ENCODE measurements at places on chromosomes 7 and 10. TPM values are rescaled to one million over a fixed set of nuclear protein-coding genes. Genes with fewer than 3 reads are reported as not detected.

DNA sequence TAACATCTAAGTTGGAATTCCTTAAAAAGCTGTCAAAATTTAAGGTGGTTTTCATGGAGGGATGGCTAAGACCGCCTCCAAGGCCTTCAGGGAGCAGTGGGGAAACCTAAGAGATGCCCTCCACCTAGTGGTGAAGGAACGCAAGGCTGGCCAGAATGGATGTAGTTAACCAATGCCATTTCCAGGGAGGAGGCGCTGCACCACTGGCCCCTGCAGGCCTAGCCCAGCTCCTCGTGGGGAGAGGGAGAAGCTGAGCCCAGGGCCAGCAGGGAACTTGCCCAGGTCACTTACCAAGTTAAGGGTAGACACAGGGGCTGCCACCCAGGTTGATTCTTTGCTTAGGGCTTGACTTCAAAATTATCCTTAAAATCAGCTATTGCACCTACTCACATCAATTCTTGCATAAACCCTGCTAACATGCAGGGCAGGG is 32.0 kb downstream of the FIGNL1 start:
- peak; percentile 81 for DNase-seq

- DNase-seq: peak; percentile 16
Observed at GRCh38 chr7:157467496-157468212, 130.8 kb downstream of the DNAJB6 start.

- no peak for DNase-seq
Observed at GRCh38 chr7:98210513-98211220, 572 bp upstream of the BHLHA15 start.

The TBATA gene
- total RNA-seq: not detected

DNA sequence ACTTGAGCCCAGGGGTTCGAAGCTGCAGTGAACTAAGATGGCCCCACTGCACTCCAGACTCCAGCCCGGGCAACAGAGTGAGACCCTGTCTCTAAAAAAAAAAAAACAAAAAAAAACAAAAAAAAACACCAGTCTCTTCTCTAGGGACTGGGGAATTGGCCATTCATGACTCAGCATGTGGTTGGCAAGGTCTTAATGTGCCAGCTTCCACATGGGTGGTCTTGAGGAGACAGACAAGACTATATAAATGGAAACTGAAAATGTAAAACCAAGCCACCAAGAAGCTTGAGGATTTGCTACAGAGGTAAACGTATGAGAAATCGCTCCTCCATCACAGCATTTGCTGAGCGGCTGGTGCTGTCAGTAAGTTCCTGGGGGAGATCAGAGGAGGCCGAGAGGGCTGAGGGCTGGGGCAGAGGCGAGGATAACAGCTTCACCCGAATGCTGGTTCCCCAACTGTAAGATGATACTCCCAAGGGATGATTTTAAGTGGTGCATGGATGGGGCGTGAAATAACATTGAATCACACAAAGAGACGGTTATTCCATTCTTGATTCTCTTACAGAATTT is 128.7 kb downstream of the C10orf105 start:
- DNase-seq: no peak

- no peak for DNase-seq
Observed at GRCh38 chr7:95595746-95596197, 544 bp downstream of the PDK4 start.

- no peak for DNase-seq
Observed at GRCh38 chr7:36820527-36821170, 96.4 kb upstream of the AOAH start.

- DNase-seq: no peak
Observed at GRCh38 chr10:60382946-60383681, 6.6 kb downstream of the ANK3 start.

Data from activated CD4-positive, alpha-beta memory T cell treated with anti-CD3 and anti-CD28 coated beads, Interleukin-2, amount 10 ng/mL, durations not matched to agents 7 days and 5 days (primary cell).